ENCODE measurements at places on chromosomes 16 and 17.

GRCh38 chr17:39224778-39225307 is 902 bp downstream of the STAC2 start:
- no peak for DNase-seq

GRCh38 chr17:77304051-77304745 is 163.4 kb downstream of the SEC14L1 start:
- no peak for DNase-seq

- DNase-seq: no peak
These were observed 35.5 kb downstream of the CPNE2 start for GRCh38 chr16:57127836-57128235.

- DNase-seq: no peak
These were observed 74.8 kb upstream of the SMURF2 start for GRCh38 chr17:64736804-64737492.

DNA sequence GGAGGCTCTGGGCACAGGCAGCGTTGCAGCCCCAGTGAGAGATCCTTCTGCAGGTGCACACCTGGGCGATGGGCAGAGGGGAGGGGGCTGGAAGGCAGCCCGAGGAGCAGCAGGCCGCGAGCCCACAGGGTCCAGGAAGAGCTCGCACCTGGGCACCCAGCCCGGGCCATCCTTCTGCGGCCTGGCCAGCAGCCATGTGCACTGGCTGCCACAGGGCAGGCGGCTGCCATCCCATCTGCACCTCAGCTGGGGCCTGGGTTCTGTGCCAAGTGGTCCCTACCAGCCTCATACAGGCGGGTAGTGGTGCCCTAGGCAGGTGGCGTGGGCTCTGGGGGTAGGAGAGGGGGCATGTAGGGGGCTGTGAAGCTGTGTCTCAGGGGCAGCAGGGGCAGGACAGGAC is 197.2 kb downstream of the RBFOX3 start:
- no peak for DNase-seq

Data from lower leg skin (tissue), 4 donors.